ENCODE measurements at places on chromosomes 13 and 19. TPM values are rescaled to one million over a fixed set of nuclear protein-coding genes. Genes with fewer than 3 reads are reported as not detected.

- H3K4me3 ChIP-seq: no peak overlapping the region
- no peaks in the 10 kb centered on the region for H3K36me3 ChIP-seq
- H3K4me1 ChIP-seq: no peaks in the 10 kb centered on the region
- peak overlapping the region; percentile 0 for H3K27ac ChIP-seq
Measured at GRCh38 chr13:37700887-37701286, 102.3 kb upstream of the POSTN start.

- no peaks in the 10 kb centered on the region for H3K27me3 ChIP-seq
- no peaks in the 10 kb centered on the region for H3K36me3 ChIP-seq
- H3K27ac ChIP-seq: no peak overlapping the region
- H3K4me3 ChIP-seq: no peak overlapping the region
Measured at GRCh38 chr13:97945792-97946419, 7.6 kb upstream of the IPO5 start.

Gene CBARP
- 1.9 TPM for total RNA-seq

DNA sequence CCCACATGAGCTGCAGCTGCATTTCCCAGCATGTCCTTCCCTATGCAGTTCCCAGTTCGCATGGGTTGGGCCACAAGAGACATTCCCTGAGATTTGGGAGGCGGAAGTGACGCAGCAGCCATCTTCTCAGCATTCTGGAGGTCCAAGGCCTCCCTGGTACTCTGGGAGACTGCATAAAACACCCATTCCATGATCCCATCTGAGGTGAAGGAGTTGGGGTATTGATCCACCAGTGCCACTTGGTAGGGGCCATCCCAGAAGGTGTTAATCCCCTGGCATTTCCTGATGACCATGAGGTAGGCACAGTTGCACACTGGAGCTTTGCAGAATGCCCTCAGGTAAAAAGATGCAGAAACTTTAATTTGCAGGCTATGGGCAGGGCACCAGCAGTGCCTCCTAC lies 25.4 kb downstream of the POP4 start:
- H3K36me3 ChIP-seq: no peaks in the 10 kb centered on the region
- H3K27ac ChIP-seq: no peak overlapping the region
- no peaks in the 10 kb centered on the region for H3K4me1 ChIP-seq
- H3K4me3 ChIP-seq: no peak overlapping the region

Gene TTC9B
- not detected for total RNA-seq

DNA sequence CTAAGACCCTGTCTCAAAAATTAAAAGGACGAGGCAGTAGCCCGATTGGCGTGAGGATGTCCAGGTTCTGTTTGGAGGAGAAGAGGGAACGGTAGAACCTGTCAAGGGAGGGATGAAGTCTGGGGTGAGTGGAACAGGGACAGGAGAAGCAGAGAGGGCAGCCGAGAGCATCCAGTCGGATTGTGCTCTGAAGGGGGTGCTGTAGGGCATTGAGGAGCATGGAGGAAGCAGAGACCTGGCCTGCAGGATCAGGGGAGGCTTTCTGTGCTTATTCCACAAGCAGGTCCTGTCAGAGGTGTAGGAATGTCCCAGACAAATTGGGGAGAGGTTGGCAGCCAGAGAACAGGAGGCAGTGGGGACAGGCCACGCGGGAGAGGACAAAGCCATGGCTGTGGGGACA lies 14.1 kb downstream of the AP2A1 start:
- H3K4me1 ChIP-seq: no peaks in the 10 kb centered on the region
- H3K36me3 ChIP-seq: peaks cover 19% of the 10 kb centered on the region
- H3K27me3 ChIP-seq: no peaks in the 10 kb centered on the region
- DNase-seq: no peak

- H3K27ac ChIP-seq: peak overlapping the region; percentile 96
- H3K4me1 ChIP-seq: peaks cover 49% of the 10 kb centered on the region
- H3K36me3 ChIP-seq: no peaks in the 10 kb centered on the region
- peak; percentile 83 for DNase-seq
- H3K4me3 ChIP-seq: peak overlapping the region; percentile 58
Measured at GRCh38 chr19:12782424-12783290, 7.3 kb upstream of the HOOK2 start.

- H3K4me1 ChIP-seq: no peaks in the 10 kb centered on the region
- no peak overlapping the region for H3K27ac ChIP-seq
- H3K36me3 ChIP-seq: no peaks in the 10 kb centered on the region
- no peaks in the 10 kb centered on the region for H3K27me3 ChIP-seq
- H3K4me3 ChIP-seq: no peak overlapping the region
Measured at GRCh38 chr13:47678201-47678968, 322.7 kb downstream of the SUCLA2 start.

Gene CATSPERD
- total RNA-seq: not detected

DNA sequence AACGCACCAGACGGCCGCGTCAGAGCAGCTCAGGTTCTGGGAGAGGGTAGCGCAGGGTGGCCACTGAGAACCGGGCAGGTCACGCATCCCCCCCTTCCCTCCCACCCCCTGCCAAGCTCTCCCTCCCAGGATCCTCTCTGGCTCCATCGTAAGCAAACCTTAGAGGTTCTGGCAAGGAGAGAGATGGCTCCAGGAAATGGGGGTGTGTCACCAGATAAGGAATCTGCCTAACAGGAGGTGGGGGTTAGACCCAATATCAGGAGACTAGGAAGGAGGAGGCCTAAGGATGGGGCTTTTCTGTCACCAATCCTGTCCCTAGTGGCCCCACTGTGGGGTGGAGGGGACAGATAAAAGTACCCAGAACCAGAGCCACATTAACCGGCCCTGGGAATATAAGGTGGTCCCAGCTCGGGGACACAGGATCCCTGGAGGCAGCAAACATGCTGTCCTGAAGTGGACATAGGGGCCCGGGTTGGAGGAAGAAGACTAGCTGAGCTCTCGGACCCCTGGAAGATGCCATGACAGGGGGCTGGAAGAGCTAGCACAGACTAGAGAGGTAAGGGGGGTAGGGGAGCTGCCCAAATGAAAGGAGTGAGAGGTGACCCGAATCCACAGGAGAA lies 1.9 kb downstream of the PPP1R12C start:
- H3K4me1 ChIP-seq: peaks cover 38% of the 10 kb centered on the region
- H3K27me3 ChIP-seq: no peaks in the 10 kb centered on the region
- peaks cover under 1% of the 10 kb centered on the region for H3K36me3 ChIP-seq
- H3K27ac ChIP-seq: peak overlapping the region; percentile 87

DNA sequence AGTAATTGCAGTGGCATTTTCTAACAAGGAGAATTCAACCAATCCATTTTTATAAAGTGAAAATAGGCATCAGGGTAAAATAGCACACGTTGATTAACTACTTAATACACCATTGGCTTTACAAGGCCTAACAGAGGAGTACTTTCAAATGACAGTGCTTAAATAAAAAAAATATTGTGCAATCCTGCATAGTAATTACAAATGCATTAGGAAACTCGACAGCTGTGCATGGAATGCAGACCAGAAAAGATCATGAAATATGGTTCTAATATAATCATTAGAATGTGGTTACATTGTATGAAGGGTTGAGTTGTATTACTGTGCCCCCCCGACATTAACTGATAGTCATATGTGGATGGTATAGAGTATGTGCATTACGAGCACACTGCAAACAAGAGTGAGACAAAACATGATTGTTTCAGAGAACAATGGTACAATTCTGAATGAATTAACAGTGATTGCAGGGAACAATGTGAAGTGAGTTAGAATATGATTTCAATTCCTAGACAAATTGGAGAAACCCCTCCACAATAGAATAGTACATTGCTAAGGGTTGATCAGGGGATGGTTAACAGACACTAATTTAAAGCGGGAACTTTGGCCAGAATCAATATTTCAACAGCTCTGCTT lies 270.6 kb downstream of the GPC5 start:
- H3K4me1 ChIP-seq: no peaks in the 10 kb centered on the region
- no peaks in the 10 kb centered on the region for H3K27me3 ChIP-seq
- H3K36me3 ChIP-seq: no peaks in the 10 kb centered on the region
- no peak overlapping the region for H3K4me3 ChIP-seq
- H3K27ac ChIP-seq: no peak overlapping the region

DNA sequence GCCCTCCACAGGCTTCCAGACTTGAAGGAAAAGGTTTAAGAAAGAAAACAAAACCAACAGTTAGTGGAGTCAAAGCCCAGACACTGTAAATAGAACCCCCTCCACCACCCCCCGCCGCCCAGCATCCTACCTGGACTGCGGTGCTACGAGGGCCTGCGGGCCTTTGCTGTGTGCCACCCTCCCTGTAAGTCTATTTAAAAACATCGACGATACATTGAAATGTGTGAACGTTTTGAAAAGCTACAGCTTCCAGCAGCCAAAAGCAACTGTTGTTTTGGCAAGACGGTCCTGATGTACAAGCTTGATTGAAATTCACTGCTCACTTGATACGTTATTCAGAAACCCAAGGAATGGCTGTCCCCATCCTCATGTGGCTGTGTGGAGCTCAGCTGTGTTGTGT lies 6.3 kb upstream of the GARIN5A start:
- H3K4me1 ChIP-seq: no peaks in the 10 kb centered on the region
- peaks cover 39% of the 10 kb centered on the region for H3K36me3 ChIP-seq
- no peaks in the 10 kb centered on the region for H3K27me3 ChIP-seq
- H3K27ac ChIP-seq: no peak overlapping the region

Gene ZNF14
- 4.8 TPM for total RNA-seq

DNA sequence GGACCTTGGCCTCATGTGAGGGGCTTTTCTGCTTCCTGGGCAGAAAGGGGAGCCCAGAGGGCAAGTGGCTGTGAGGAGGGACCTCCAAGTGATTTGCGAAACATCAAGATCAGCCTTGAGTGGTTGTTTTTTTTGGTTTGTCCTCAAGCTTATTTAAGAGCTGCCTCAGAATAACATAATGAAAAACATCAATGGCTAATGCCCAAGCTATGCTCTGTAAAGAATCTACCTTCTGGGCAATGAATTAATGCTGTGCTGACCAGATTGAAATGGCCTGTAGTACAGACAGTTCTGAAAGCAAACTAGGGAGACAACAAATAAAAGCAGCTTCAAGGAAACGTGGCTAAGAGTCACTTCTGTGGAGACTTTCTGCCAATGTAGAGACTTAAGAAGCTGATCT lies 8.3 kb downstream of the TMEM255B start:
- no peaks in the 10 kb centered on the region for H3K4me1 ChIP-seq
- no peak for DNase-seq
- no peaks in the 10 kb centered on the region for H3K27me3 ChIP-seq
- H3K27ac ChIP-seq: no peak overlapping the region
- H3K4me3 ChIP-seq: no peak overlapping the region

Gene WDR87
- not detected for total RNA-seq

DNA sequence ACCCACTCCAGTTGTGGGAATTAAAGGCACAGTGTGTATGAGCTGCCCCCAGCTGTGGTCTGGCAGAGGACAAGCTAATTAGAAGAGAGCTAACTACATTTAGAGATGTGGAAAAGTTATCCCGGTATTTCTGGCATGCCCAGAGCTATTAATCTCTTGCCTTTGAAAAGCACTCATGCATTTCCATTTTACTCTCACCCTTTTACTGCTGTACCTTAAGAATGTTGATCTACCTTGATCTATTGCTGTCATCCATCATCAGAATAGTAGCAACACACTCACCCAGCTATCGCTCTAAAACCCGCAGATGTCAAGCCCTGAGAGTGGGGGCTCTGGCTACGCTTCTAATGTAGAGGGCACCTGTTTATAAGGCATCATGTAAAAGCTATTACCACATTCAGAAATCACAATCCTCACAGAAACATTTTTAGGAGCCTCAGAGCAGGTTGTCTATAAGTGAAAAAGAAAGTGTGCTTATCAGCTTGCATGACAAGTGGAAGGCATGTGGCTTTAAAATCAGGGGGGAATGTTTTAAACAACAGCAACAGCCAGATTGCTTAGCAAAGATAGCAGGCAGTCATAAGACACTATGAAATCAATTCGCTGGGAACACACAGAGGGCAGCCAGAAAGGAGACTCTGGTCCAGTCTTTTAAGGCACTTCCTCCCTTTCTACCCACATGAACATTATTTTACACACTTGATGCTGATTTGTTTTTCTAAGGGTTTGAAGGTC lies 224.2 kb upstream of the IRS2 start:
- H3K27ac ChIP-seq: no peak overlapping the region
- H3K4me3 ChIP-seq: no peak overlapping the region
- no peaks in the 10 kb centered on the region for H3K4me1 ChIP-seq
- no peaks in the 10 kb centered on the region for H3K36me3 ChIP-seq
- H3K27me3 ChIP-seq: no peaks in the 10 kb centered on the region
- DNase-seq: no peak

Gene SIGLEC8
- not detected for total RNA-seq

- no peaks in the 10 kb centered on the region for H3K4me1 ChIP-seq
- H3K36me3 ChIP-seq: peaks cover 5% of the 10 kb centered on the region
- no peak overlapping the region for H3K4me3 ChIP-seq
- no peaks in the 10 kb centered on the region for H3K27me3 ChIP-seq
Measured at GRCh38 chr13:98787996-98788395, 35.5 kb upstream of the SLC15A1 start.

DNA sequence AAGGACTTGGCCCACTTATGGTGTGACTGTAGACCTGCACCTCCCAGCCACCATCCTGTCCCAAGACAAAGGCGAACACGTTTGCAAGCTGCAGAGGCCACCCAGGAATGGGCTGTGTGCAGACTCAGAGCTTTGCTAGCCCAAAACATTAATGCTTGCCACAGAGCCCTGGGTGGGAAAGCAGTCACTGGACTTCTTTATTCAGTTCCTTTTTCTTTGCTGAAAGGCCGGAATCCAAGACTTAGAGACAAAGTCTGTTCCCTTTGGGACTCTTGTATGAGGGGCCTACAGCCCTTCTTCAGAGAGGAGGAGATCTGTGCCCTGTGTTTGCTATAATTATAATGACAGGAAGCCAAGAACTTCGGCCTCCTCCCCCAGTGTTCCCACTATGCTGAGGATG lies 167.8 kb downstream of the DLEU7 start:
- no peaks in the 10 kb centered on the region for H3K4me1 ChIP-seq
- no peaks in the 10 kb centered on the region for H3K36me3 ChIP-seq

DNA sequence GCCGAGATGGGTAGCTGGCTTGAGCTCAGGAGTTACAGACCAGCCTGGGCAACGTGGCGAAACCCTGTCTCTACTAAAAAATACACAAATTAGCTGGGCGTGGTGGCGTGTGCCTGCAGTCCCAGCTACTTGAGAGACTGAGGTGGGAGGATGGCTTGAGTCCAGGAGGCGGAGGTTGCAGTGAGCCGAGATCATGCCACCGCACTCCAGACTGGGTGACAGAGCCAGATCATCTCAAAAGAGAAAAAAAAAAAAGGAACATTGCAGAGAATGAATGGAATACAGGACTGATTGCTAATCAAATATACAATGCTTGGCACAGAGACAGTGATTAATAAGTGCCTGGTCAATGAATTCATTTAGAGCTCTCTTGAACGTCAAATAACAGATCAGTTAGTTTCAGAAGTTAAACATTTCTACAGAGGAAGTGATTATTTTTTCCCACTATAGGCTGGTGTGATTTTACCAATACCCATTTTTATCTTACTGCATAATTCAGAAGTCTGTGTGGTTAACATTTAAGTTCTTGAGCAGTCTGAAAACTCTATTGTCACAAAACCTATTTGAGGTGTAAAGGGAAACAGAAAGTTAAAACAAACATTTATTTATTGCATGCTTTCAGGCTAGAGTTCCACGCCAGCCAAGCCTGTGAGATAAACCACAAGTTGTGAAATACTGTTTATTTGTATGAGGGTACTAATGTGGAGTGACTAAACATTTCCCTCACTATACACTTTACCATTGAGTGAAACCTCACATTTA lies 7.7 kb upstream of the TBC1D4 start:
- no peak for DNase-seq
- H3K4me3 ChIP-seq: no peak overlapping the region
- H3K36me3 ChIP-seq: no peaks in the 10 kb centered on the region
- no peaks in the 10 kb centered on the region for H3K27me3 ChIP-seq

Gene UBE2L5
- not detected for total RNA-seq

GRCh38 chr13:52599848-52600603 lies 42.2 kb upstream of the HNRNPA1L2 start:
- DNase-seq: no peak
- no peaks in the 10 kb centered on the region for H3K27me3 ChIP-seq
- H3K36me3 ChIP-seq: no peaks in the 10 kb centered on the region
- H3K4me1 ChIP-seq: peaks cover 7% of the 10 kb centered on the region

Gene HCST
- not detected for total RNA-seq

- H3K27me3 ChIP-seq: no peaks in the 10 kb centered on the region
- H3K27ac ChIP-seq: no peak overlapping the region
- no peak overlapping the region for H3K4me3 ChIP-seq
- DNase-seq: no peak
Measured at GRCh38 chr13:22278336-22278929, 607.6 kb downstream of the FGF9 start.
